ENCODE measurements at places on chromosomes 11 and 22. TPM values are rescaled to one million over a fixed set of nuclear protein-coding genes. Genes with fewer than 3 reads are reported as not detected.
A peak's percentile ranks its signal among the peaks of the same experiment; 100 is the strongest.

GRCh38 chr22:19876314-19876940 is 21.8 kb upstream of the GNB1L start:
- peak; percentile 56 for DNase-seq
- no peaks in the 10 kb centered on the region for H3K36me3 ChIP-seq
- no peak overlapping the region for H3K4me3 ChIP-seq
- no peaks in the 10 kb centered on the region for H3K27me3 ChIP-seq
- H3K27ac ChIP-seq = no peak overlapping the region

GRCh38 chr22:46484861-46485595 is 52.4 kb downstream of the CELSR1 start:
- H3K4me1 ChIP-seq = peaks cover 14% of the 10 kb centered on the region
- H3K27ac ChIP-seq = no peak overlapping the region
- no peak for DNase-seq
- no peak overlapping the region for H3K4me3 ChIP-seq
- H3K27me3 ChIP-seq = no peaks in the 10 kb centered on the region

MEI1 gene
- 2.3 TPM for total RNA-seq

DNA sequence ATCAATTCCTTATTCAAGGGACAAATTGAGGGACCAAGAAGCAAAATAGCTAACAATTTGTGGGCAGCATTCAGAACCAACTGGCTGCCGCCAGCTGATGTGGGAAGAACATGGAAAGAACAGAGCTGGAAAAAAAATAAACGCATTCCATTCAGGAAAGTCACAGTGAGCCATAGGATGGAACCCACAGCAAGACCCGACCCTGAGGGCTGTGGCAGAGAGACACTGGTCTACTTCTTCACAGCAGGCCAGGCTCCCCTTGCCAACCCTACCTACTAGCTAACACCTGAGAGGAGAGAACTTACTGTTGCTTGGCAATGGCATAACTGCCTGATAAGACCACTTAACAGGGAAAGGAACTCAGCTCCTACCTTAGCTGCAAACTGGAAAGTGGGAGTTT is 123.5 kb upstream of the APOA1 start:
- H3K36me3 ChIP-seq = peaks cover 9% of the 10 kb centered on the region
- no peak for DNase-seq
- no peak overlapping the region for H3K27ac ChIP-seq
- H3K4me1 ChIP-seq = peaks cover 40% of the 10 kb centered on the region
- no peak overlapping the region for H3K4me3 ChIP-seq
- H3K27me3 ChIP-seq = no peaks in the 10 kb centered on the region

FAT3 gene
- total RNA-seq = 0.11 TPM

GRCh38 chr22:48180631-48181030 is 1418.2 kb downstream of the TBC1D22A start:
- no peaks in the 10 kb centered on the region for H3K36me3 ChIP-seq
- no peak overlapping the region for H3K4me3 ChIP-seq
- no peak overlapping the region for H3K27ac ChIP-seq
- no peaks in the 10 kb centered on the region for H3K4me1 ChIP-seq

CNTF gene
- total RNA-seq = 0.96 TPM

PDGFB gene
- 43.7 TPM for total RNA-seq

DNA sequence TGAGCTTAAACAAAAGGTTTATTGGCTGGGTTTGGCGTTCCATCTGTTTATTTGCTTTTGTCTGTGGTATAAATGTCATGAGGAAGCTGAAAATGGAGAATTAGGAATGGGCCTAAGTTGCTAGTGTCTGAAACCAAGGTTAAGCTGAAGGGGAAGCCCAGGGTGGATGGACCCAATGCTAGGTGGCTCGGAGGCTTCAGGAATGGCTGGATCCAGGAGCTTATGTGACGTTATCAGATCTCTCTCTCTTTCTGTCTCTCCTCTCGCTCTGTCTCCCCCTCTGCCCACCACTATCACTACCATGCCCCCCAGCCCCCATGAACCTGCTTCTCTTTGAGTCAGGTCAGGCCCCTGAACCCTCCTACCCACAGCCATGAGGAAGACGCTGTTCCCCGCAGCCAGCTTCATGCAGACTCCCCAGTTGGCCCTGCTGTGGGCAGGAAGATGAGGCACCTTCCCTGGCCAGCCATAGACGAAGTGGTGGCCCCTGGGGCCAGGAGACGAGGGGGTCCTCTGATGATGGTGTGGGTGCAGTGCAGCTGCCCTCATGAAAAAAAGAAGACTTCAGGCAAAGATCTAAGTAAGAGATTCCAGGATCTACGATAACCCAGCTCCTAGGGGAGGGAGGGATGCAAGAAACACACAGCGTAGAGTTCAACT is 101.5 kb downstream of the BRD1 start:
- H3K27ac ChIP-seq = no peak overlapping the region
- no peaks in the 10 kb centered on the region for H3K4me1 ChIP-seq
- H3K27me3 ChIP-seq = peaks cover 11% of the 10 kb centered on the region
- no peak for DNase-seq
- H3K36me3 ChIP-seq = no peaks in the 10 kb centered on the region
- no peak overlapping the region for H3K4me3 ChIP-seq

DNA sequence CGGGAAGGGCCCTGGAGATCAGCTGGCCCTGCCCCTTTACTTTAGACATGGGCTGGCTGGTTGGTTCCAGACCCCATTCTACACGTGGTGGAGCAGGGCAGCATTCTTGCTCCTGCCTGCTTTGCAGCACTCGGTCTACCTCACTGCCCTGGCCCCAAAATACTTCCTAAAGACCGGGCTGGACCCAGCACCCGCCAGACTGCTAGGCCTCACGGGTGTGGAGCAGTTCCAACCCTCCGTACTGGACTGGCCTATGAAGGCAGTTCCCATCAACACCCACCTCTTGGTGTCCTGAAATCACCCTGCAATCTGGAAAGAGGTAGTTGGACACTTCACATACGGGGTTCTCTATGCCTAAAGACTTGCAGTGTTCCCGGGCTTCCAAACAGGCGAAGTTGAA is 6.4 kb downstream of the MCAT start:
- peaks cover 16% of the 10 kb centered on the region for H3K4me1 ChIP-seq
- DNase-seq = no peak
- H3K27me3 ChIP-seq = no peaks in the 10 kb centered on the region

Measured in heart left ventricle (tissue), 16 donors.